Stimulated activated CD4-positive, alpha-beta T cell treated with anti-CD3 and anti-CD28 coated beads, Interleukin-12 subunit alpha, Interleukin-12 subunit beta, amount 100 ng/mL, for 48 hours (primary cell): ENCODE measurements at places on chromosomes 11 and 22.

DNA sequence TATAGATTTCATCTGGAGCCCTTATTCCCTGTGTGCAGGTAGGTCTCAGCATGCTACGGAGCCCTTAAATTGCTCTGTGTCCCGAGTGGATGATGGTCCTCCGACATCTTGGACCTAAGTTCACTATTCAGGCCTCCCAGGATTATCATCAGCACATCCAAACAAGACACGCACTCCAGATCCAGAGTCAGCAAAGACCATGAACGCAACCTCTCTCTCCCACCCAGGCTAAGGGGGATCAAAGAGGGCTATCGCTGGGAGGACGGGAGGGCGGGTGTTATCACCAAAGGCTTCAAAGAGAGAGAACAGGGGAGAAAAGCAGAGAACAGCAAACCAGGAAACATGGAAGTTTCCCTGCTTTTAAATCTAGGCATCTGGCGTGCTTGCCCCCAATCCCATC lies 659.4 kb downstream of the TBC1D22A start:
- DNase-seq = no peak

- no peak for DNase-seq
Observed at GRCh38 chr11:79045018-79045799, 395.6 kb downstream of the TENM4 start.

- DNase-seq = no peak
Observed at GRCh38 chr11:64306876-64307622, 1.7 kb downstream of the ESRRA start.

GRCh38 chr11:33558097-33558496 lies 142.5 kb downstream of the C11orf91 start:
- DNase-seq = no peak

DNA sequence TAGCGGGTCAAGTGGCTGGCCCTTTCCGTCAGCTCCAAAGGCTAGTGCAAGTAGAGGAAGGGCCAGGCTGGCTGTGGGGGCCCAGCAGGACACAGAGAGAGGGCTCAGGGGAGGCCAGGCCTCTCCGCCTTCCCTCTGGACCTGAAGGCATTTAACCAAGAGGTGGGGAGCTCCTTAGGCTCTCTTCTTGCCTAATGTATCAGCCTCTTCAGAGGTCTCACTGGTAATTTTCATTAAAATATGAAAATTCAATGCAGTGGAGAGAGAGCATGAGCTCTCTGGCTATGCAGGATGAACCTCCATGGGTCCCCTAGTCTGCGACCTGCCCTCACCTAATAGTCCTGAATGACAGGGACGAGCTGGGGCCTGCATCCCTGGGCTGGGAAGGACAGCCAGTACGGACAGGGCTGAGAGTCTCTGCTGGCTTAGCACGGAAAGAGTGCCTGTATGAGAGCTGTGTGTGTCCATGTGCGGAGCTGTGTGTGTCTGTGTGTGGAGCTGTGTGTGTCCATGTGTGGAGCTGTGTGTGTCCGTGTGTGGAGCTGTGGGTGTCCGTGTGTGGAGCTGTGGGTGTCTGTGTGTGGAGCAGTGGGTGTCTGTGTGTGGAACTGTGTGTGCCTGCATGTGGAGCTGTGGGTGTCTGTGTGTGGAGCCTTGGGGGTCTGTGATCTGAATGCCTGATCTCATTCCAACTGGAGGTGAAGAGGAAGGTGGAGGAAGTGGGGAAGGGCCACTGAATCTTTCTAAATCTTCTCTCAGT lies 2.4 kb downstream of the ALX4 start:
- no peak for DNase-seq

DNA sequence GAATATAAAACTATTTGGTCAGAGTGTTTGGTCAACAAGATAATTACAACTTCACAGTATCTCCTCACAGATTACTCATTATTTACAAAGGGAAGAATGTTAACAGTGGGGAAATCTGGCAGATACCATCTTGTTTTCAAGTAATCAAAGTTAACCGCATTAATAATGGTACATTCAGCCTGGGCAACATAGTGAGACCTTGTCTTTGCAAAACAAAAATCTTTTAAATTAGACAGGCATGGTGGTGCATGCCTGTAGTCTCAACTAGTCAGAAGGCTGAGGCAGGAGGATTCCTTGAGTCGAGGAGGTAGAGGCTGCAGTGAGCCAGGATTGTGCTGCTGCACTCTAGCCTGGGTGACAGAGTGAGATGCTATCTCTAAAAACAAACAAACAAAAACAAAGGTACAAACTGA lies 78.5 kb downstream of the ACER3 start:
- DNase-seq = no peak

GRCh38 chr11:57574061-57574460 lies 6.6 kb upstream of the UBE2L6 start:
- DNase-seq = no peak

- DNase-seq = no peak
Observed at GRCh38 chr11:120184371-120184945, 26.4 kb upstream of the OAF start.

DNA sequence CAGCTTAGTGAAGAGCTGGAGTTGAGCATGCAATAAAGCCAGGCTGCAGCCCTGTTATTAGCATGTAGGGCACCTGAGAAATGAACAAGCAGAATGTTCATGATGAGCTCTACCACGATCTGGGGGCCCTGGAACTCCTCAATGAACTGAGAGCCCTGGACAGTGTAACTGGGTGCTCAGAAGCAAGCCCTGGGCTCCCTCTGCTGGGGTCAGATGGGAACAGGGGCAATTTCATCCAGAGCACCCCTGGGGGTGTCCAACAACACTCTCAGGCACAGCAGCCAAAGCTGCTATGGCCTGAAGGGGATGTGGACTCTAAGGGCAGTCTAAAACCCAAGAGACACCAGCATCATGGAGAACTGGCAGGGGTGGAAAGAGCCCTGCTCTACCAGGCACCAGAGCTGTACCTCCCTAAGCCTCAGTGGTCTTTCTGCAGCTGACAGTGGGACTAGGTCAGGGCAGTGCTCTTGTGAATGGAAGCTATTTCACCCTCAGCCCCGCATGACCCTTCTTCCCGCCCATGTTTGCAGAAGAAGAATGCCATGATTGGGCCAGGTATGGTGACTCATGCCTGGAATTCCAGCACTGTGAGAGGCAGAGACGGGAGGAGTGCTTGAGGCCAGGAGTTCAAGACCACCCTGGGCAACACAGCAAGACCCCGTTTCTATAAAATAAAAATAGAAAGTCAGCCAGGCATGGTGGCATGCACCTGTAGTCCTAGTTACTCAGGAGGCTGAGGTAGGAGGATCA lies 28.9 kb downstream of the THOC5 start:
- no peak for DNase-seq

DNA sequence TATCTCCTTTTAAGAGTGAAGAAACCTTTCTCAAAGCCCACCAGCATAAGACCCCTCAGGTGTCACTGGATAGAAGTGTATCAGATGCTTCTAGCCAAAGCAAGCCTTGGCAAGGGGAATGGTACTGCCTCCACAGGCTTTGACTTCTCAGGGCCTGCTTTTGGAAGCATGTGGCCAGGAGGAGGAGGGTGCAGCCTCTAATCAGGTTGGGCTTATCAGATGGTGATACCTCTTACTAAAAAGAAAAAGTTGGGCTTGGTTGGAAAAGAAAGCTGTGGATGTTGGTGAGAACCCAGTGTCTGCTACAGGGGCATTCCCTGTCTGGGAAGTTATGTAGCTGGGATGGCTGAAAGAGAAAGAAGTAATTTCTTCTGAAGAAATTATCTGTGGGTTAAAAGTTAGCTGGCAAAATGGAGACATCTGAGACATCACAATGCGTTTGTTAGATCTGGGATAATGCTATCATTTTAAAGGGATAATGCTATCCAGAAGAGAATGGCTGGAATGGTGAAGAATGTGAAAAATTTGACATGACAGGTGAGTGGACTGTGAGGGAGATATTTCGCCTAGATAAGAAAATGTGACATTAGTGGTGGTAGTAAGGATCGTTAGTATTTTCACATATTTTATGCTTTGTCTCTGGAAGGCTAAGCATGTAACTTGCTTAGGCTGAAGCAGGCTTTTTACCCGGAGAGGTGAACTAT lies 7.2 kb downstream of the APLP2 start:
- no peak for DNase-seq

DNA sequence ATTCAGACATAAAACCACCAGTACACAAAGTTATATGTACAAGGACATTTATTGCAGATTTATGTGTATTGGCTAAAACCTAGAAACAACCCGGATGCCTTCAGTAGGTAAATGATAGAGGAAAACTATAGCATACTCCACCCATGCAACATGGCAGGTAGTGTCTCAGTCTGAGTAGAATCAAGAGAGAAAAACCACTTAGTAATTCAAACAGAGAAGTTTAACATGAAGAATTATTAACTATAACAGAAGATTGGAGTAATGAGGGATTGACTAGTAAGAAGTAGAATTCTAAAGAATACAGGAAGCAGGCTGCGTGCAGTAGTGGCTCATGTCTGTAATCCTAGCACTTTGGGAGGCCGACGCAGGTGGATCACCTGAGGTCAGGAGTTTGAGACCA lies 16.2 kb upstream of the SPTY2D1 start:
- DNase-seq = no peak

- no peak for DNase-seq
Observed at GRCh38 chr11:83438438-83438837, 152.3 kb upstream of the CCDC90B start.

GRCh38 chr11:215581-216037 lies 8.1 kb downstream of the RIC8A start:
- DNase-seq = no peak

DNA sequence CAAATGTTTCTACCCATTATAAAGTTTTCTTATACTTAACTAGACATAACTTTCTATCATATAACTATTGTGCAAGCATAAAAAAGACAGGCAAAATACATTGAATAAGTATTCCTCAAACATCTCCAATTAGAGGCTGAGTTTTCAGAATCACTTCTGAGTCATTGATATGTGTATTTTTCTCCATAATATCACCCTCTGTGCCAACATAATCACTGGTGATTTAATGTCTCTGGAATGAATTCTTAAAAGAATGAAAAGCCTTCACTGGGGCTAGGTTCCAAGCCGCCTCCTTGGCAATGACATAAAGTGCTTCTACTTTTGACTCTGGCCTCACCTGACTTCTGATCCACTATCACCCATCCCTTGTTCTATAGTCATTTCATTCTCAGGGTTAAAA lies 197.0 kb upstream of the E2F8 start:
- DNase-seq = no peak

- DNase-seq = no peak
Observed at GRCh38 chr22:36921309-36922104, 8.1 kb downstream of the CSF2RB start.

DNA sequence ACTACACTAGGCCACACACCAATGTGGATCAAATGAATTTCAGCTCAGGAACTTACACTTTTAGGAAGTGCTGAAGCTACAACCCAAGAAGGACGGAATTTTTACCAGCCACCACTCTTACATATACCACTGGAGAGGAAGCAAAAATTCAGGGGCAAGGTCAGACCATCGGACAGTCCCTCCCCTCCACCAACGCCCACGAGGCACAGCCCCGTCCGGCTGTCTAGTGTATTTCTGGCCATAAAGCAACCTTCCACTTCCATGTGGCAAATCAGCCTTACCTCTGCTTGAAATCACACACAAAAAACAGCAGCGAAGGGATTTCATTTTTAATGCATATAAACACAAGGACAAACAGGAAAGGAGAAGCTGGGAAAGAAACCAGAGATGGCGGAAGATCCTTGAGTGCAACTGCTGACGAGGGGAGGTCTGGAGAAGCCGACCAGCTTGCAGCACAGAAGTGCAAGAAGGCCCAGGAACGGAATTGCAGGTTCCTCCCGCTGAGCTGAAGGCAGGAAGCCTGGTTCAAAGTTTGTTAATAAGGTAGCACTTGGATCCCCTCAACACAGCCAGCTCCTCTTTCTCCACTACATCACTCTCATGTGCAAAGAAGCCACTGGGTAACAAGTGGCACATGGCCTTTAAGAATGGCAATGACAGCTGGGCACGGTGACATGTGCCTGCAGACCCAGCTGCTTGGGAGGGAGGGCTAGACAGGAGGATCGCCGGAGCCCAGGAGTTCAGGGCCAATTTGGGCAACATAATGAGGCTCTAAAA lies 71.5 kb downstream of the SHANK2 start:
- DNase-seq = no peak

GRCh38 chr22:25702571-25703167 lies 39.3 kb upstream of the MYO18B start:
- no peak for DNase-seq

DNA sequence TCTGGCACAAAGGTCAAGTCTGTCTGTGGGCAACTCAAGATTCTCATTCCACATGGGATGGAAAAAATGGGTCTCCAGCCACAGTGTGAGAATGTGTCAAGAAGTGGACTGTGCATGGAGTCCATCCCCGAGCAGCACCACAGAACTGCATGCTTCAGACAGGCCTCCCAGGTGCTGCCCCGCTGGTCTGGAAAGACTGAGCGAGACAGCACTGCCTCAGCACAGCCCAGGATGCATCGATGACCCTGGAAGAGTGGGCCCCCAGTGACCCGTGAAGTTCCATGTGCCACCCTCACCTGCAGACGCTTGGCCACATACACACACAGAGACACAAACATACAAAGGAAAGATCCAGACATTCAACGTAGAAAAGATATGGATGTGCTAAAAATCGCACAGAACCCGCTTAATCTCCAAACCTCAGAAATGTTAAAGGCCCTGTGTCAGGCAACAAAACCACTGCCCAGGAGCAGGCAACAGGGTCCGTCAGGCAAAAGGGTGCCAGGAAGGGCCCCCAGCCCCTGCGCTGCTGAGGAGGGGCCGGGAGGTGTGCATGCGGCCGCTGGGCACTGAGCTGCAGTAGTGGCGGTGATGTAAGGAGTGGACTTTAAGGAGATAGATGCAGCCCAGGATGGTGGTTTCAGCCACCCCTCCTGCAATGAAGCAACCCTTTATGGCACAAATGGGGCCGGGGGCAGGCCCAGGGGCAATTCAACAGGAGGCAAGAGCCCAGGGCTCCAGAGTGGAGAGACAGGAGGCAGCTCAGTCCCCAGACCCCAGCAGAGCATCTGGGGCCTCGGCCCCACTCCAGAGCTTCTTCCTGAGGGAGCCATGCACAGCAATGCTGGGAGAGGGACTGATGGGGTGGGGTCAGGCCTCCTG lies 84.7 kb downstream of the DGCR2 start:
- no peak for DNase-seq

DNA sequence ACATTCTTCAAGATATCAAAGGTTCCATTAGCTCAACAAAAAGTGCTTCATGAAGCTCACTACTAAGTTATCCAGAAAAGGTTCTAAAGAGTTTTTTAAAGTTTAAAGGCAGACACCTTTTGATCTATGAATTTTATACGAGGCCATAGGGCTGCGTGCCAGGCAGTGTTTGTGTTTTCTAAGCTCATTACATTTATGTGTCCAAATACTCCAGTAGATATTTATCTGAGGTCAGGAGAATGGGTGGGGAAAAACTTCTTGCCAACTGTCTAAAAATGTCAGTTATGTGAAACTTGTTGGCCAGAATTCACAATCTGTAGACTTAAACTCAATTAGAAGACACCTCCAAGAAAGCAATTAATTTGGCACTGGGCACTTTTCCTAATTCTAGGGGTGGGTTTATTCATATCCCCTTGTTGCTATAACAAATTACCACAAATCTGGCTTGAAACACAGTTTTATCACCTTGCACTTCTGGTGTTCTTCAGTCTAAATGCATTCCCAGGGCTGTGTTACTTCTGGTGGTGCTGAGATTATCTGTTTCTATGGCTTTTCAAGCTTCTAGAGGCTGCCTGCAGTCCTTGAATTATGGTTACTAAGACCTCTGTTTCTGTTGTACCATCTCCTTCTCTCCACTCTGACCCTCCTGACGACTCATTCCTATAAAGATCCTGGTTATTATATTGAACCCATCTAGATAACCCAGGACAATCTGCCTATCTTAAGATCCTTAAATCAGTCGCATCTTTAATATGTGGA lies 1030.4 kb upstream of the CNTN5 start:
- no peak for DNase-seq
